ENCODE measurements at places on chromosomes 2 and 18.

GRCh38 chr18:10500038-10500437 is 25.8 kb upstream of the NAPG start:
- no peak for DNase-seq

GRCh38 chr2:72992734-72993102 is 75.4 kb downstream of the EMX1 start:
- DNase-seq = no peak

- no peak for DNase-seq
Observed at GRCh38 chr2:120350801-120351320, 4.9 kb downstream of the INHBB start.

DNA sequence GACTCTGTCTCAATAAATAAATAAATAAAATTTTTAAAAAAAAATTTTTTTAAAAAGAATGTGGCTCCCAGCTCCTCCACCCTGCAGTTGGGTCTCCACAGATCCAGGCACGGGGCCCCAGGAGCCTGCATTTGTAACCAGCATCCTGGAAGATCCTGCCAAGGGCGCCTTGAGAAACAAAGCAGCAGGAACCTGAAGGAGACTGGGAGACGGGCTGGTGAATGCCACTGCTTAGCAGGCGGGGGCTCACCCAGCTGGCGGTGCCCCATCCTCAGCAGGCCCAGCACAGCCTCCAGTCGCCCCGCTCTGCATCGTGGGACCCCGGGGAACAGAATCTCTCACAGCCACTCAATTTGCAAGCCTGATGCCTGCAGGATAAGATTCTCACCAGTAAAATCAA is 187.5 kb upstream of the SALL3 start:
- no peak for DNase-seq
